ENCODE measurements at places on chromosomes 4 and X.

DNA sequence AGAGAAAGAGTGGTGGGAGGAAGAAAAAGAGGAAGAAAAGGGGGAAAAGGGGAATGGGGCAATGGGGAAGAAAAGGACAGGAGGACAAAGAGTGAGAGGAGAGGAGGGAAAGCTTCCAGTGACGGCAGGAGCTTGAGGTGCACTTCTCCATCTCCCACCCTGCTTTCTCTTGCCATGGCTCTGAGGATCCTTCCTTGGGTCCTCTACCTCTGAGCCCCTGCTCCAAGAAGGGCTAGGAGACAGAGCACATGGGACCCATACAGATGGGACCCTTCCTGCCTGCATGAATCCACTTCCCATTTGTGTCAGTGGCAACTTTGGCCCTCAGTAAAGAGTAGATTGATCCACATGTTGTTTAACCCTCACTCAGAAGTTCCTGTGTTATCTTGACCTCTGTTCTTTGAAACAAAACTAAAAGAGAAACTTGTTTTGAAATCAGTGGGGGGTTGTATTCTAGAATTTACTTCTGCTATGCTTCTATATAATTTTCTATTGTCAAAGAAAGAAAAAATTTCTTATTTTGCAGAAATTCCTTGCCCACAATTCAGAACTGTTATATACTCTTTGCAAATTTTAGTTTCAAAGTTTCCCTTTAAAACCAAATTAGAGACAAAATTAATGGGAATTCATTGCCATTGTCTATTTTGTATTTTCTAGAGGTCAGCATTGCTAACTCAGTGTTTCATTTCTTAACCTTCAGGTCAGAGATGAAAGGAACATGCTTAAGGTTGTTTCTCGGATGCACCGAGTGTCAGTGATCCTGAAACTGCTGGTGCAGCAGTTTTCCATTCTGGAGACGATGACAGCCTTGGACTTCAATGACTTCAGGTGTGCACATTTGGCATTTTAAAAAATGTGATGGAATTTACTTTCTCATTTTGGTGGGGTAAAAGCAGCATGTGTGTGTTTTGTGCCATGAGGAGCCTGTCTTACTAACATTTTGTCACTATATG lies 5.0 kb downstream of the TDO2 start:
- no peak for DNase-seq

DNA sequence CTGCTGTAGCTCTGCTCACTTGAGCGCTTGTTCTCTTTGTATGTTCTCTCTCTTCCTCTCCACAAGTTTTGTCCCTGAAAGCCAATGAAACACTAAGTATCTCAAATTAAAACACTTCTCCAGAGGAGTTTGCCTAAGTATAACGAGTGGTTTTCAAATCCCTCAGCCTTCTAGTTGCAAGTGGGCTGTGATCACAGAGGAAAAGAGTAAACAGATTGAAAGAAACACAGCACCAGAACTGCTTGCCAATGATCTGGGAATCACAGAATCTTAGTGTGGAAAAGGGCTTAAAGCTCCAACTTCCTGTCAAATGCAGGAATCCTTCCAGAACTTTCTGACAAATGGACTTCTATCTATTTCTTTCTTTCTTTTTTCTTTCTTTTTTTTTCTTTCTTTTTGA lies 4.8 kb upstream of the PRSS12 start:
- no peak for DNase-seq

DNA sequence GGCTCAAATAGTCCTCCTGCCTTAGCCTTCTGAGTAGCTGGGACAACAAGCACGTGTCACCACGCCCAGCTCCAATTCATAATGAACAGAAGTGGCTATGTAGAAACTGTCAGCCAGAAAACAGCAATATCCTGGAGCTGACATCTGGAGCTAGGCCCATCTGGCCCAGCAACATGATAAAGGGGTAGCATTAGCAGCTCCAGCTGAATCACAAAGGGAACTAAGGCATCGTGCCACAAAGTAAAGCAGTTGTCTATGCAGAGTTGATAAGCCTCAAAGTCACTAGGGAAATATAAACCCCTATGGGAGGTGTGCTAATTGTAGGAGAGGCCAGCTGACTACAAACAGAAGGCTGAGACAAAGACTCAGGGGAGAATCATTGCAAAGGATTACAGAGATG lies 270.5 kb upstream of the GPC4 start:
- no peak for DNase-seq

GRCh38 chr4:182010876-182011275 lies 232.3 kb upstream of the TENM3 start:
- peak; percentile 5 for DNase-seq

DNA sequence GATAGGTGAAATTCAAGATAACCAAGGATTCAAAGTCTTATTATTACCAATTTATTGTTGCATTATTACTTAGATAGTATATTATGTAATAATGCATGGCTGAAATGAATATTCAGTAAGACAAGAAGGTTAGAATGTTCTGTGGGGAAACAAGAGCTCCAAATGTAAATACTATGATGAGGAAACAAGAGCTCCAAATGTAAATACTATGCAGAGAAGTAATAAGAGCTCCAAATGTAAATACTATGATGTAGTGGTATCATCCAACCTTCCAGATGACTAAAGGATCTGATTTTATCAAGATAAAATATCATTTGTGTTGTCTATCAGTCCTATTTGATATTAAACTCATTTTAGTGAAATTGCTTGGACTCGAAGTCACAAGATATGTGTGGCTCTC lies 82.2 kb upstream of the PCDH18 start:
- DNase-seq: no peak

All from fibroblast of pulmonary artery (primary cell).